ENCODE measurements at places on chromosomes 1 and 21.

DNA sequence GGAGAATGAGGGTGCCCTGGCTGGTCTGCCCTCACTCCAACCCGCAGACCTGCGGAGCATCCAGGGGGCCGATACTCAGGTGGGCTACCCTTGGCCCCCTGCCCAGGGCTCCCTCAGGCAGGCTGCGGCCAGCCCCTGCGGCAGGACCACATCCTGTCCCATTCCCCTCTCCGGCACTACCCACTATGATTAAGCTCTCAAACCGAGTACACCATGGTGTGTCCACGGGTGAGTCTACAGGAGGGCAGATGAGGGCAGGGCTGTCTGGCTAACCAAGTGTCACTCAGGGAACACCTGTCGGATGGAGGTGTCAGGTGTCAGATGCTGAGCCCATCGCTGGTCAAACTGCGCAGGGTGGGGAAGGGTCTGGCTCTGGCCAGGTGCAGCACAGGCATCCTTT, 47.2 kb downstream of the SLC66A1 start:
- DNase-seq: no peak

GRCh38 chr21:33866826-33867225, 48.8 kb downstream of the ATP5PO start:
- no peak for DNase-seq

GRCh38 chr1:243409284-243409683, 153.4 kb downstream of the SDCCAG8 start:
- DNase-seq: no peak

GRCh38 chr1:161079436-161080110, 9.8 kb downstream of the NECTIN4 start:
- DNase-seq: no peak

- DNase-seq: no peak
Measured at GRCh38 chr1:151721788-151722510, 627 bp downstream of the RIIAD1 start.

GRCh38 chr21:43031121-43031619, 44.5 kb downstream of the CBS start:
- no peak for DNase-seq

GRCh38 chr1:24051206-24051945, 60.6 kb downstream of the MYOM3 start:
- DNase-seq: no peak

DNA sequence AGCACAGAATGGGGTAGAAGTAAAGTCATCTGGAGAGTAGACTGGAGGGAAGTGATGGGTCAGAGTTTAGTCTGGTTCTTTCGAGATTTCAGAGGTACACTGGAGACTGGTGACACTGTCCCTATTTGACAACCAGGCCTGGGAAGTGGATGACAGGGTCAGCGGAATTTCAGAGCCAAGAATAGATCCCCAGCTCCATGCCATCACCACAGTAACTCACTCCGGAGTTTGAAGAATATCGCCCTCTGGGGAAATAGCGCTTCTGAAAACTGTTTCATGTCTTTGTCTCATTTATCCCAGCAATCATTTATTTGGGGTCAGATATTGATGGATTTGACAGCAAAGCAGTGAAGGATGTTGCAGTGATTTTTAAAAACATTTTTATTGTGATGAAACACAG, 7.6 kb upstream of the NFASC start:
- DNase-seq: no peak

DNA sequence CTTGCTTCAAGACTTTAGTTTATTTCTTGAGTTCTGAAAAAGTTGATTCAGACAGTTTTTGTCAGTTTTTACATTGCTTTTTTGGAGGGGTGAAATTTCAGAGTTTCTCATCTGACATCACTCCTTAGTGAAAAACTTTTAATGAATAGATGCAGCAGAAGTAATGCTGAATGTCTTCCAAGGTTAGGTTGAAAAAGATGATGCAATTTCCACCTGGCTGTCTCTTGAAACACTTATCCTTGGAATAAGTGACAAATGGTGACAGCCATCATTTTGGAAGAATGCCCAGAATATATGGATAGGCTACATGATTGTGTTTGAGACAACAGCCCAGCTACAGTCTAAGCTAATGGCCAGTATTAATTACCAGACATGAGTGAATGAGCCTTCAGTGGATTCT, 140.8 kb downstream of the ZNF644 start:
- no peak for DNase-seq

- DNase-seq: no peak
Measured at GRCh38 chr1:206788487-206789050, 16.3 kb upstream of the IL10 start.

DNA sequence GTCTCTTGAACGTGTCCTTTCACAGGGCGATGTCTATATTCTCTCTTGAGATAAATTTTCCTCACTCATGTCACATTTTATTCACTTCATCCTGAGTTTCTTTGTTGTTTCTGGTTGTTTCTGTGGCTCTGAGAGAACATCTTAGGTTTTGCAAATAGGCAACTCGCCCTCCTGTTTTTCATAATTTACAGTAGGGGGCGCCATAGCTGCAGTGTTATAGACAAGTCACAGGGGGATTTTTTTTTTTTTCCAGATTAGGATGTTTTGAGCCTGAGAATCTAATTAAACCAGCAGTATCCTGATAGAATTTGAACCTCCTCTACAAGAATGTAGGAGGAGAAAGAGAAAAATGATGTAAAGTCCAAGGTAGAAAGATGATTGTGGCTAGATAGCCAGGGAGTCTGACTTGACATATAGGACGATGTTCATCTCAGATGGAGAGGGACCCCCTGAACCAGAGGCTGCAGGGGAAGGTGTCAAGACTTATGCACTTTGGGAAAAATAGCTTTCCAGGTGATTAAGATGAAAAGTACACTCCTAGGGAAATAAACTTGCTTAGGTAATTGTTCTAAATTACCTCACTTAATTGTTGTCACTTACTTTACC, 76.3 kb downstream of the ZP4 start:
- DNase-seq: no peak

GRCh38 chr1:83828456-83828855, 170.5 kb downstream of the TTLL7 start:
- DNase-seq: no peak

GRCh38 chr1:150183061-150183460, 33.3 kb downstream of the PLEKHO1 start:
- DNase-seq: no peak

GRCh38 chr1:207856276-207857023, 54.5 kb downstream of the CD34 start:
- no peak for DNase-seq

DNA sequence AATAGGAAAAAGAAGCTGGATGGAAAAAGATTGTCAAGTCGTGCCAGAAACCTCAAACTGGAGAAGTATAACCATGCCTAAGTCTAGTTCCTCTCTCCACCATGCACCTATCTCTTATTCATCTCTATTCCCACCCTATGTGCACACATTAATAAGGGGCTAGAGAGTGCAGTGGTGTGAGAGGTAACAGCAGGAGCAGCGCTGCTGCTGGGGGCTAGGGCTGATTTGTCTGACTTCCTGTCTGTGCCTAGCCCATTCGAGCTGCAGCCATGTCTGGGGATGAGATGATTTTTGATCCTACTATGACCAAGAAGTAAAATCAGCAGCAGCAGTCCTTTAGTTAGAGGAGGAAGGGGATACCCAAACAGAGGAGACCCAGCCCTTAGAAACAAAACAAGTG, 43.0 kb downstream of the TRIM33 start:
- no peak for DNase-seq

GRCh38 chr21:36518883-36519492, 39.1 kb upstream of the CLDN14 start:
- no peak for DNase-seq

GRCh38 chr1:92973203-92973897, 12.1 kb upstream of the DIPK1A start:
- no peak for DNase-seq

- DNase-seq: no peak
Measured at GRCh38 chr1:235817101-235817728, 49.5 kb downstream of the LYST start.

- no peak for DNase-seq
Measured at GRCh38 chr1:154348429-154349076, 23.2 kb downstream of the ATP8B2 start.
